ENCODE measurements at places on chromosomes 4 and X.

DNA sequence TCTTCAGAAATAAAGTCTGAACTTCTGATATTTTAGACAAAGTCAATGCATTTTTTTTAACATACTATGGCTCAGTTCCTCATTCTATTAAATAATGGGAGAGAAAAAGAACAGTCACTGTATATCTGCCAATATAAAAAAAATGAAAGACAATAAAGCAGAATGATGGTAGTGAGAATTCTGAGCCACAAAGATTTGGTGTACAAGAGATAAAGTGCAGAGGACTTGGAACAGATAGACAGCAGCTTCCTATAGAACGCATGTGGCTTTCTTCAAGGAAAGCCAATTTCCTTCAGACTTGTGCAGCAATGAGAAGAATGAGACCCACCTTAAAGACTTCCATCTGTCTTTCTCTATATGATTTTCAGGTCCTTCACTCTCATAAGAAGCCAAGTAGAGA is 39.7 kb downstream of the RASGEF1B start:
- no peak for DNase-seq

DNA sequence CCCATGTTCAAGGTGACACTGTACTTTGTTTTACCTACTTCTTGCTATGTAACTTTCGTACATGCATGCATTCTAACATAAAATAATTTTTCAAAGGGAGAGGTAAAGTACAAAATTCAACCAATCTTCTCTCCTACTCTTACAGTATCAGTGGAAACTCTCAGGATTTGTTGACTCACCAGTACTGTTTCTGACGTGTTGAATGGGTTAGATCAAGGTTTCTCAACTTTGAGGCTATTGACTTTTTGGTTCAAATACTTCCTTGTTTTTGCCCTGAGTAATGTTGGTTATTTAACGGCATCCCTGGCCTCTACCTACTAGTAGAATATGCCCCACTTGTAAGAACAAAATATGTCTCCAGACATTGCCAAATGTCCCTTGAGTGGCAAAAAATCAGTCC is 94.6 kb upstream of the SMAD1 start:
- no peak for DNase-seq

GRCh38 chr4:145483514-145483913 is 1.9 kb downstream of the SMAD1 start:
- DNase-seq, result no peak

DNA sequence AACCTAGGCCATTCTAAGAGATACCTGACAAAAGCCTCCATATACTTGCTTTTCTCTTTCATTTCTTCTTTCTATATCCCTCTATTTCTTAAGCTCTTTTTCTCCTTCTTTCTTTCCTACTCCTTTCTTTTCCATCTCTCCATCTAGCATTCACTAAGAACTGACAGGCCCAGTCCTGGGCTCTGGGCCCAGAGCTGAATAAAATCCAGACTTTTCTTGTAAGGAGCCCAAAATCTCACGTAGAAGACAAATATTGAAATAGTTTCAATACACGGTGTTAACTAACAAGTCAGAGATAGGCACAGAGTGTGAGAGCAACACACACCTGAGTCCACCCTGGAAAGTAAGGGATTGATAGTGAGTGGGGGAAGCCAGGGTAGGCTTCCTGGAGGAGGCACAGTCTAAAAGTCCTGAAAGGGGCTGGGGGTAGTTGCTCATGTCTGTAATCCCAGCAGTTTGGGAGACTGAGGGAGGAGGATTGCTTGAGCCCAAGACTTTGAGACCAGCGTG is 73.2 kb upstream of the EFNB1 start:
- no peak for DNase-seq

DNA sequence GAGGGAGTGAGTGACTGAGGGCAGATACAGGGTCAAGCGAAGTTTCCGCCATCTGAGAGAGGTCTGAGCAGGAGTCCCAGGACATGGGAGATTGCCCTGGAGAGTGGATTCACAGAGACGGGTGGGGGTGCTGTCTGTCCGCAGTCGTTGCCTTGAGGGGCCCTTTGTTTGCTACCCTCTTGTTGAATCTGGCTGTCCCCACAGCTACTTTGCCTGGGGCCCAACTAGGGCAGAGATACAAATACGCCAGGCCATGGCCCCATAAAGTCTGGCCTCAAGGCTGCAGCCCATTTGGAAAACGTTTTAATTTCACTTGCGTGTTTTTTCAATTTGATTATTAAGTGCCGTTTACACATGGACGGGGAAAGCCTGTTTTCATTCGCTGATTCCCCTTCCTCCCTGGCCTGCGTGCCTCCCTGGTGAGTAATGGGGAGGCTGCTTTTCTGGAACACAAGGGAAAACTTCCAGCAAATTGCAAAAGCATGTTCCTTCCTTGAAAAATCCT is 134.4 kb downstream of the SMIM20 start:
- DNase-seq, result no peak

DNA sequence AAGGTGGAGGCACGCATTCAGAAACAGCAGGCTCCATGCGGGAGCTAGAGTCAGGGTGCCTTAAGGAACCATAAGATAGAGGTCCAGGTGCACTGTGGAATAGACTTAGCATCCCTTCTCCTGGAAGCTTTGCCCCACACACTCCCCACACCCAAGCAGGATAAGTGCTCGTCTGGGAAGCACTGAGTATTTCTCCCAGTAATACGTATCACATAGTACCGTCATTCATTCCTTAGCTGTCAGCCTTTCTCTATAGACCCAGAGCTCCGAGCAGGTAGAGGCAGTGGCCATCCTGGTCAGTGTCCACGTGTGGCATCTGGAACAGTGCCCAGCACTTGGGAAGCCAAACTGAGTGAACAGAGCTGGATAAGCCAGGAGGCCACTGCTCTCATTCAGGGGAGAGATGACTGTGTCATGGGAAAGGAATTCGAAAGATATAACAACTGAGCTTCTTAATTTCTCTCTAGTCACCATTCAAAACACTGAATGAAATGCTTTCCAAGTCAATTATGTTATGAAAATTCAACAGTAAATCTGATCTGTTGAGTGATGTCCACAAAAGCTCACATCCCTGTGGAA is 9.9 kb downstream of the APBB2 start:
- no peak for DNase-seq

GRCh38 chrX:84322083-84322827 is 134.3 kb upstream of the RPS6KA6 start:
- DNase-seq, result no peak

DNA sequence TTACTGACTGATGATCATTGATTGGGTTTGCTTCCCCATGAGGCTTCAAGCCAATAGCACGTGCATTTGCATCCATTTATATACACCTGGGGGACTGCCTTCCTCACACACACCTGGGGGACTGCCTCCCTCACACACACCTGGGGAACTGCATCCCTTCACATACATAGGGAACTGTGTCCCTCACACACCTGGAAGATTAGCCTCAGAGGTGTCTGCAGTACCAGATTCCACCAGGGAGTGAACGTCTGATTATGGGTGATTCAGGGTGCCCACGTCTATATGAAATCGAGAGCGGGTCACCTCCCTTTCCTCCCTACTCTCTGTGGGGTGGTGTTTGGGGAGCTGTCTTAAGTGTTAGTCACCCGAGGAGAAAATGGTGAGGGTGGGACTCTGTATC is 16.9 kb downstream of the CD99 start:
- DNase-seq, result no peak

DNA sequence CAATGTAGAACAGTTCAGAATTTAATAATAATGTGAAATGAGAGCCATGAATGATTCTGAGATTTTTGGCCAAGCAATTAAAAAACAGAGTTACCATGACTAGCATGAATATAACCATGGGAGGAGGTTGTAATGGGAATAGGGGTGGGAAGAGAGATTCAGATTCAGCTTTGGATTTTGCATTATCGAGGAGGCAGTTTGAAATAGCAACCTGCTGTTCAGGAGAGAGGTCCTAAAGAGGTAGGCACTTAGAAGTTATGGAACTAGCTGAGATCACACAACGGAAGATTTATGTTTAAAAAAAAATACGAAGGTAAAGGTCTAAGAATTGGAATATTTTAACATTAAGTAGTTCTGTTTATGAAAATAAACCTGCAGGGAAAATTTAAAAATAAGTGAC is 124.4 kb upstream of the TECRL start:
- DNase-seq, result no peak

Measured in effector memory CD8-positive, alpha-beta T cell (primary cell).